ENCODE measurements at places on chromosomes 16 and 17.

DNA sequence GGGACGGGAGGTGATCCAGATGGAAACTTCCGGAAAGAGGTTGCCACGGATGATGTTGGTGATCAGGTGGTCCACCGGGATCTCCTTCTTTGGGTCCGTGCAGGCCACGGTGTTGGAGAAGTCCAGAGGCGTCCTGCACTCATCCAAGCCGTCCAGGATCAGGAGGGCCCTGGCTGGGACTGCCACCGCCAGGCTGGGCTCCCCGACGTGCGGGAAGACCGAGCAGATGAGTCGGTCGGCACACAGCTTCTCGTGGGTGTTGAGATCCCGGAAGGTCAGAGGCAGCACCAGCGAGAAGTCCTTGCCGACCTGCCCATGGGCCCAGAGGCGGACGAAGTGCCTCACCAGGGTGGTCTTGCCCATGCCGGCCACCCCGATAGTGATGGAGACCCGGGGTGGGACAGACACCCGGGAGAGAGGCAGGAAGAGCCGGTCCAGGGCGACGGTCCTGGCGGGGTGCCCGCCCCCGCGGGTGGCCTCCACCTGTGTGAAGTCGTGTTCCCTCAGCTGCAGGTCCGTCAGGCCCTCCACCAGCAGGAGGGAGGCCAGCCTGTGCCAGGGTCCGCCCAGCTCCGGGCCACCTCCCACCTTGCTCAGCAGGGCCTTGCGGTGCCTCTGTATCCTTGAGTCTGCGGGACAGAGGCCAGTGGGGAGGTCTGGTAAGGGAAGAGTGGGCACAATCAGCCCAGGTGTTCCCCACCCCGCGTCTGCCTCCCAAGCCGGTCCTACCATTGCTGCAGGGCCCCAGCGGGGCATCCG is 12.9 kb downstream of the NLRC3 start:
- DNase-seq, result no peak

DNA sequence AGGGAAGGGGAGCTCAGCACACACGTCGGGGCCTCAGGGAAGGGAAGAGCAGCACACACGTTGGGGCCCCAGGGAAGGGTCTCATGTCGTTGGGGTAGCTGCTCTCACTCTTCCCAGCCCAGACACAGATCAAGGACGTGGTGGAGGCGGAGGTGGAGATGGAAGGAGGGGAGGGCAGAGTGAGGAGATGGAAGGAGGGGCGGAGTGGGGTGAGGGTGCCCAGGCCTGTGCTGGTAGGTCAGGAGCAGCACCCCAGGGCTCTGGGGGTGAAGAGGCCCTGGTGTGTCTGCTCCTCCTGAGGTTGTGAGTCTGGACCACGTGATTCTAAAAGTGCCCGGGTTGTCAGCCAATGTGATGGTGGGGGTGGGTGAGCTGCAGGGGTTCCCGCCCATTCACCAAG is 14.9 kb downstream of the CLCN7 start:
- DNase-seq, result no peak

DNA sequence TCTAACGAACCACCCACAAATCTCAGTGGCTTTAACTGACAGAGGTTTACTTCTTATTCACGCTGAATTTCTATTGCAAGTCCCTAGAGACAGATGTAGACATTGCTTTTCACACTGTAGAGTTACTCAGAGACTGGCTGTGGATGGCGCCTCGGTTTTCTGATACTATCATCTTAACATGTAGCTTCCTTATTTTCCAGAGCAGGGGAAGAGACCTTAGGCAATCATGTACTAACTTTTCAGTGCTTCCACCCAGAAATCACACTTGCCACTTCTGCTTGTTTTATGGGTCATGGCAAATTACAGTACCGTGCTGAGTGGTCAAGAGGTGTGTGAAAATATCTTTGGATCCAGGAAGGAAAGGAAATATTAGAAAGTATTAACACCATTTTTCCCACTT is 65.4 kb downstream of the MAF start:
- no peak for DNase-seq

DNA sequence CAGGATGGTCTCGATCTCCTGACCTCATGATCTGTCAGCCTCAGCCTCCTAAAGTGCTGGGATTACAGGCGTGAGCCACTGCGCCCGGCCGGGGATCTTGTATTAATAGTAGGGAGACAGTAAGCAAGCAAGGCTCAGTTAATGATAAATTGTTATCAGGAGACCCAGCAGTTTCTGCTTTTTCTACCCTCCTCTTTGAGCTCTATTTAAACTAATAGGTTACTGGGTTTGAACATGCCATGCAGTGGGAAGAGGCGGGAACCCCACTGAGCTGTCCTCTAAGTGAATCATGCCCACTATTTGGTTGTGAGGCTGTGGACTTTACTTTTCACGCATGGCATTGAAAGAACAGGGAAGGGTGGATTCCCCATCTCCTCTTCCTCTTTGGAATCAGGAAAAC is 223.9 kb downstream of the WWOX start:
- DNase-seq, result no peak

- no peak for DNase-seq
These were observed 672.5 kb upstream of the KIF2B start for GRCh38 chr17:53150101-53150698.

DNA sequence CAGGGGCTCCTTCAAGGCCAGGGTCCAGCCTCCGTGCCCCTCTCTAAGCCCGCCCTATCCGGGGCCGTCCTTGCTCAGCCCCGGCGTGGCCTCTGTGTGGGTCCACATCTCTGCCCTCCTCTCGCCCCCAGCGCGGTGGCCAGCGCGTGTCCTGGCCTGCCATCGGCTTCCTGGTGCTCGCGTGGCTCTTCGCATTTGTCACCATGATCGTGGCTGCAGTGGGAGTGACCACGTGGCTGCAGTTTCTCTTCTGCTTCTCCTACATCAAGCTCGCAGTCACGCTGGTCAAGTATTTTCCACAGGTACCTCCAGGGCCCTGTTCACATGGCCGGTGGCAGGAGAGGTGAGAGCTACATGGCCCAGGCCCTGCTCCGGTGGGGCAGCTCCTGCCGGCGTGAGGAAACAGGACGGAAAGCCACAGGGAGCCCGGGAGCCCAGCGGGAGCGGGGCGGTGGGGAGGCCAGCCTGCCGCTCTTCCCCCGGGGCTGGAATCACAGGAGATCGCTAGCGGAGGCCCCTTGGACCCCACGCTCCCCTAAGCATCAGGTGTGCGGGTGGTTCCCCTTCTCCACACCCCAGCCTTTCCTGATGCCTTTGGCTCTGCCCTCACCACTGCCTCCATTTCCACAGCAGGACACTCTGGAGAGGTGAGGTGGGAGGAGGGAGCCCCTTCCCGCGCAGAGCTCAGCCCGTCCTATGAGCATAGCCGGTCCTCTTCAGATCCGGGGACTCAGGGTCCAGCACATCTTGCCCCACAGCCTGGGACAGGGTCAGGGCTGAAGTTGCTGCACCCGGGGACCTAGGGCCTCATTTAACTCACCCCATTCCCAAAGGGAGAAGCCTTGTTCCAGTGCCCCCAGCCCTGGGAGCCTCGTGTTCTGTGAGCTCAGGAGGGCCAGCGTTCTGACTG is 10.2 kb downstream of the TAX1BP3 start:
- DNase-seq, result no peak

DNA sequence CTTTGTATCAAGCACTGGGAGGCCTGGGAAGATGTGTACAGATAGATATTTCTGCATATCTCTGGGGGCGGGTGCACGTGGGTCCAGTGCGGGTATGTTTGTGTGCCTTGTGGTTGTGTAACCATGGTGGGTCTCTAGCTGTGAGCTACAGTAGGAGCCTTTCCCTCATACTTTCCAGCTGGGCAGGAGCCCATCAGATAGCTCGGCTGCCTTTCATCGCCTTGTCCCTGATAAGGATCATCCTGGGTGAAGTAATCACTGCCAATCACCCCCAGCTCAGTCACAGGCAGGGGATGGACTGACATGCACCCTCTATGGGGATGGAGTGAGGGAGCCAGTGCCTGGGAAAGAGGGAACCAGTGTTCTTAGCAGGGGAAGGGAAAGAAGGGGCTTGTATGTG is 3.2 kb upstream of the SCRN2 start:
- peak; percentile 35 for DNase-seq

DNA sequence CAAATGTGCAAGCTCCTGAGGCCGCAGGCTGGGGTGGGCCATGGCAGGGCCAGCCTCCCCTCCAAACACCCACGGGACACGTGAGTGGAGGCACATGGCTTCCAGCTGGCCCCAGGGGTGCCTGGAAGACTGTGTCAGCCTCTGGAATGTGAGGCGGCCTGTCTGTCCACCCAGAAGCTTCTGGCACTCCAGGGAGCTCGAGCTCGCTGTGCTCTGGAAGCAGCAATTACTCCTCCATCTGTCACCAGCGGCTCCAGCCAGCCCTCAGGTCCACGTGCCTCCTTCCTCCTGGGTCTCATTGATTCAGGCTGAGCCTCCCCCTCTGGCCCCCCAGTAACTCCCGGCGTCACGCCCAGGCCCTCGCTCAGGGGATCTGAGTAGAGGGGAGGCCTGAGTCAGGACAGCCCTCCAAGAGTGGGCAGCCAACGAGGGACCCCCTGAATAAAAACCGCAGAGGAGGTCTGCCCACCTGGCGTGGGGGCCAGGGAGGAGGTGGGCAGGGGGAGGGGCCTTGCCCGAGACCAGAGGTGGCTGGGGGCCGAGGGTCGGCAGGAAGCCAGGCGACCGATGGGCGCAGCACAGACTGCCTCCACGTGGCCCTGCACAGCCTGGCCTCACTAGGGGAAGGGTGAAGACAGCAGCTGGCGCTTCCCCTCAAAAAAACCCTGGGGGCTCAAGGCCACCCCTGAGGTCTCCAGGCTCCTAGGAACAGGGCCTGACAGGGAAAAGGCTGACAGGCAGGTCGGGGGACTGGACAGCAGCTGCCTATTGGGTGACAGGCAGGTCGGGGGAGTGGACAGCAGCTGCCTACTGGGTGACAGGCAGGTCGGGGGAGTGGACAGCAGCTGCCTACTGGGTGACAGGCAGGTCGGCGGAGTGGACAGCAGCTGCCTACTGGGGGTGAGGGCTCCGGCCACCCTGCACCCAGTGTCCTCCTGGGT is 11.9 kb downstream of the PIEZO1 start:
- DNase-seq, result peak; percentile 86

- no peak for DNase-seq
These were observed 7.3 kb downstream of the CLUH start for GRCh38 chr17:2704031-2704889.

GRCh38 chr16:10045291-10045775 is 136.9 kb downstream of the GRIN2A start:
- DNase-seq, result no peak

GRCh38 chr16:73998707-73999106 is 297.9 kb upstream of the PSMD7 start:
- DNase-seq, result no peak

DNA sequence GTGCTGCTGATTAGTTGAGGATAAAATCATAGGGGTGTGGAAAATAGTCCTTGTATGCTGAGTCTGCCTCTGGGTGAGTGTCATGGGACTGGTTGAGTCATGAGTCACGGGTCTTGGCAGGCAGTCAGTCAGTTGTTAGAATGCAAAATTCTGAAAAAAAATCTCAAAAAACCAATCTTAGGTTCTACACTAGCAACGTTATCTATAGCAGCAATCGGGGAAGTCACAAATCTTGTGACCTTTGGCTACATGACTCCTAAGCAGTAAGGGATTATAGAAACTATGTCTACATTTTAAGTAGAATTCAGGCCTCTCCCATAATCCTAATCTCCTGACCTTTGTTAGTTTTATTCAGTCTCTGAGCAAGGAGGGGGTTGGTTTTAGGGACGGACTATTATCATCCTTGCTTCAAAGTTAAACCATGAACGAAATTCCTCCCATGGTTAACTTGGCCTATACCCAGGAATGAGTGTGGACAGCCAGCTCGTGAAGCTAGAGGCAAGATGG is 18.0 kb upstream of the PMFBP1 start:
- DNase-seq, result peak; percentile 65

- peak; percentile 35 for DNase-seq
These were observed 2.0 kb downstream of the AXIN2 start for GRCh38 chr17:65559461-65559803.

- DNase-seq, result no peak
These were observed 33.6 kb upstream of the MED13 start for GRCh38 chr17:62098623-62099231.

- peak; percentile 93 for DNase-seq
These were observed 21.1 kb downstream of the ANKRD40 start for GRCh38 chr17:50686494-50687199.

GRCh38 chr16:75593825-75594820 is 27.9 kb downstream of the GABARAPL2 start:
- peak; percentile 47 for DNase-seq

GRCh38 chr16:23432176-23433128 is 20.5 kb downstream of the COG7 start:
- no peak for DNase-seq

DNA sequence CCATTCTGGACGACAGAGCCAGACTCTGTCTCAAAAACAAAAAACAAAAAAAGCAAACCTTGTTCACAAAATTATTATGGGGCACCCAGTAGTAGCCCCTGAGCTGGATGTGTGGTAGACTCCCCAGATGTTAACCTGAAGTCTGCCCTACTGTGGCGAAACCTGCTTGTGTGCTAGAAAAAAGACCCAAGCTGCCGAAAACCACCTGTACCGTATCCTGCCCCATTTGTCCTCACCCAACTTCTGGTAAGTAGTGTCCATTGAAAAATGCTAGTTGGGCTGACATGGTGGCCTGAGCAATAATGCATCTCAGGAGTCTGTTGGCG is 9.1 kb downstream of the RMI2 start:
- DNase-seq, result no peak

GRCh38 chr16:25894093-25894492 is 202.3 kb downstream of the HS3ST4 start:
- DNase-seq, result no peak

- DNase-seq, result no peak
These were observed 96.5 kb upstream of the NLRP1 start for GRCh38 chr17:5680766-5681165.

- DNase-seq, result peak; percentile 87
These were observed 792 bp downstream of the TMEM231 start for GRCh38 chr16:75555213-75555706.

DNA sequence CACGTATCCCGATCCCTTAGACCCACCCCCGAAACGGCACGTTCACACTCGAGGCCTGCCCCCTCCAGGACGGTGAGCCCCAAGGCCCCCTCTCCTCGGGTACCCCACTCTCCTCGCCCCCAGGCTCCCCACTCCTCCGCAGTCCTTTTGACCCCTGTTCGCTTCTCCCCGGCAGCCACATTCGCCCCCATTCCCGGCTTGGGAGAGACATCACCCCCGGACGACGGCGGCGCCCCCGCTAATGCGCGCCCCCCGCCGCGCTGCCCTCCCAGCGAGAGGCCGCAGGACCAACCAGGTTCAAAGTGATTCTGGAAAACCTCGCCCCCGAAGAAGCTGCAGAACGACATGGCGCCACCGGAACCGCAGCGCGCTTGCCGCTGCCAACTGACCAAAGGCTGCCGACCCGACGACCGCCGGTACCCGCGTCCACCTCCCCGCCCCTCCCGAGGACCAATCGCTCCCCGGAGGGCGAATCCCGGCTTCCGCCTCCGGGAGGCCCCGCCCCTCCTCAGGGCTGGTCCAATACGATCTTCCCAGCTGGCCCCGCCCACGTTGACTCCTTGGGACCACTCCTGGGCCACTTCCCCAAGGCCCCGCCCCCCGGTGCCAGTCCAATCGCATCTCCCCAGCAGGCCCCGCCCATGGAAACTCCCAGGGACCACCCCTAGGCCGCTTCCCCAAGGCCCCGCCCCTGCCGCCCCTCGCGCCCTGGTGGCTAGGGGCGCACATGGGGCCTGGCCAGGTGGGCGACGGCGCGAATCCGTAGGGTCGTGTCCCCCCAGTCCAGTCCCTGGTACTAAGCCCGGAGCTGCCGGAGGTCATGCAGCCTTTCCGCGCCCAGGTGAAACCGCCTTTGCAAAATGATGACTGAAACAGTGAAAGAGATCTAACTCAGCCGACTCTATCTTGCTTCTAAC is at the start of gene MSRB1:
MSRB1 (minus strand) TSS at position 390 of the 917 bp plus-strand sequence; CDS start at position 347, 43 bp downstream.
- DNase-seq, result peak; percentile 95

- no peak for DNase-seq
These were observed 5.7 kb upstream of the TSPOAP1 start for GRCh38 chr17:58334256-58334655.

Data from fibroblast of the aortic adventitia (primary cell).